ENCODE measurements at places on chromosomes 5 and 9. TPM values are rescaled to one million over a fixed set of nuclear protein-coding genes. Genes with fewer than 3 reads are reported as not detected.

- no peak for DNase-seq
Observed at GRCh38 chr5:35115920-35116319, 68.2 kb upstream of the AGXT2 start.

DNA sequence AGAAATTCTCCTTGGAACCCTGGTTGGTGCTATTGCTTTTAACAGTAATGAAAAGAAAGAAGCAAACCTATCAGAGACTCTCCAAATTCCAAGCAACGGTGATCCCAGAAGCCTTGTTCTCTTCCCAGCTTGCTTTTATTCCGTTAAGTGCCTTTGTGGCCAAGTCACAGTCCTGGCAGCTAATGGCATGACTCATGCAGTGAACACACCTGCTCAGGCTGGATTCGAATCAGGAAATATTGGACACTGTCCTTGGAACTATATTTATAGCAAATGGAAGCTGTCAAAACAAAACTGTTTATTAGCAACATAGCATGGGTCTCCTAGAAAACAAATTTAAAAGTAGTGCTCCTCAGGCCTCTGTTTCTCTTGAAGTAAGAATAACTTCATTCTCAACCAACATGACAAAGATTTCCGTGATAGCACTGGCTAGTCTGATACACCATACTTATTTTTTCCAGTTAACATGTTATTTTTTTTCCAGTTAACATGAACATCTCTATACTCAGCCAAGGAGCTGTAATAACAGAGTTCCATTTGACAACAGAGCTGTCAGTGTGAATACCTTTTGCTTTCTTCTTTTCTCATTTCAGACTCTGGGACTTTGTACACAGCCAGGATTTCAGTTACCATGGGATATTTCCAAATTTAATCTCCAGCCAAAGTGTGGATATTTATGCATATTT, 502.4 kb downstream of the GADD45G start:
- DNase-seq: peak; percentile 60

DNA sequence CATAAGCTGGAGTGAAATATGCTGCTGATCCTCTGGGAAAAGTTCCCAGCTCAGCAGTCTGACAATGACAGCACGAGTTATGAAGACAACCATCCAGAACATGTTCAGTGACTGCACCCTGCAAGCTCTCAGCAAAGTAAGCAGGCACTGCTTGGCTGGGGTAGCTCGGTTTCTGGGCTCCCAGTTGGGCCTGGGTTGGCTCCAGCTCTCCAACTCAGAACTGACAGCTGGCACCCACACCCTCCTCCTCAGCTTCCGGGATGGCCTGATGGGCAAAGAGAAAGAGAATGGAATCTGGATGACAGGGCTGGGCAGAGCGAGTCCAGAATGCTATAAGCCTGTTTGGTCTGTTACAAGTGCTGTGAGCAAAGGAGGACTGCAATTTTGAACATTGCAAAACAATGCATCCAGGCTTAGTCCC, 185.0 kb downstream of the CSNK1G3 start:
- DNase-seq: no peak

- no peak for DNase-seq
Observed at GRCh38 chr9:22141908-22142307, 132.8 kb upstream of the CDKN2B start.

GRCh38 chr9:389758-390157, 175.1 kb downstream of the DOCK8 start:
- DNase-seq: peak; percentile 41

- peak; percentile 22 for DNase-seq
Observed at GRCh38 chr5:141914199-141914743, 9.4 kb upstream of the DELE1 start.

DNA sequence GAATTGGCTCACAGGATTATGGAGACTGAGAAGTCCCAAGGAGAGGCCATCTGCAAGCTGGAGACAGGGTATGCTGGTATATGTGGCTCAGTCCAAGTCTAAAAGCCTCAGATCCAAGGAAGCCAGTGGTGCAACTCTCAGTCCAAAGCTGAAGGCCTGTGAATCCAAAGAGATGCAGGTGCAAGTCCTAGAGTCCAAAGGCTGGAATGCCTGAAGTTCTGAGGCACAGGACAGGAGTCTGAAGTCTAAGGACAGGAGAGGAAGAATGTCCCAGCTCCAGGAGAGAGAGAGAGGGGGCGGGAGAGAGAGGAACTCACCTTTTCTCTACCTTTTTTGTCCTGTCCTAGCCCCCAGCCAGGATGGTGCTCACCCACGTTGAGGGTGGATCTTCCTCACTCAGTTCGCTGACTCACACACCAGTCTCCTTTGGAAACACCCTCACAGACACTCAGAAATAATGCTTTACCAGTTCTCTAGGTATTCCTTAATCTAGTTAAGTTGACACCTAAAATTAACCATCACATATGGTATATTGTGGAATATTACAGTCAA, 49.6 kb downstream of the KCNN2 start:
- no peak for DNase-seq

DNA sequence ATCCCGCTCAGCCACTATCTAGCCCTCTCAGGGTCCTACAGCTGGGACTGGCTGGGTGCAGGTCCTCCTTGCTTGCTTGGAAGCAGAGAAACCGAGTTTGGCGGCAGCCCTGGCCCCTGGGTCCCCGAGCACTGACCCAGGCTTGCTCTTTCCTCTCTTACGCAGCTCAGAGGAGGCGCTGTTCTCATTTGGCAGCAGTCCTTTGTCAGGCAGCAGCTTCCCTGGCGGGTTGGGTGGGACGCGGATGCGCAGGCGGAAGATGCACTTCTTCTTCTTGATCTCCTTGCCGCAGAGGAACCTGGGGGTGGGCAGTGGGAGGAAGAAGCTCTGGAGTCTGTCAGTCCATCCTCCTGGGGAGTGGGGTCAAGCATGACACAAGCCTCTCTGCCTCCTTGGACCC, 14.5 kb downstream of the PHF19 start:
- DNase-seq: no peak

- DNase-seq: no peak
Observed at GRCh38 chr9:120859361-120859760, 16.6 kb upstream of the PSMD5 start.

- DNase-seq: no peak
Observed at GRCh38 chr5:174601946-174602345, 122.4 kb upstream of the MSX2 start.

DNA sequence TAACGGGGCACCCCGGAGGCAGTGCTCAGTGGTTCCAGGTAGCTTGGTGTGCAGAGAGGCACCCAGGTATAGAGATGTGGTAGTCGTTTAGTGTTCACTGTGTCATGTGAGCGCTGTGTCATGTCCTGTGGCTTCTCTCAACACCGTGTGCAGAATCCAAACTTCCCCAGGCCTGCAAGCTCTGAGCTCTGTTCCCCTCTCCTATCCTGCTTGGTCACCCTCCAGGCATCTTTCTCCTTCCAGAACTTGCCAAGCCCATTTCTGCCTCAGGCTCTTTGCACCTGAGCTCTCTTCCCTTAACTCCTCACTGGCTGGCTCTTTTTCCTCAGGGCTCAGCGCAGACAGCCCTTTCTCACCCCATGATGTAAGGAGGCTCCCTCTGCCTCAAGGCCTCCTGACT, 64.8 kb downstream of the CARTPT start:
- DNase-seq: no peak

DNA sequence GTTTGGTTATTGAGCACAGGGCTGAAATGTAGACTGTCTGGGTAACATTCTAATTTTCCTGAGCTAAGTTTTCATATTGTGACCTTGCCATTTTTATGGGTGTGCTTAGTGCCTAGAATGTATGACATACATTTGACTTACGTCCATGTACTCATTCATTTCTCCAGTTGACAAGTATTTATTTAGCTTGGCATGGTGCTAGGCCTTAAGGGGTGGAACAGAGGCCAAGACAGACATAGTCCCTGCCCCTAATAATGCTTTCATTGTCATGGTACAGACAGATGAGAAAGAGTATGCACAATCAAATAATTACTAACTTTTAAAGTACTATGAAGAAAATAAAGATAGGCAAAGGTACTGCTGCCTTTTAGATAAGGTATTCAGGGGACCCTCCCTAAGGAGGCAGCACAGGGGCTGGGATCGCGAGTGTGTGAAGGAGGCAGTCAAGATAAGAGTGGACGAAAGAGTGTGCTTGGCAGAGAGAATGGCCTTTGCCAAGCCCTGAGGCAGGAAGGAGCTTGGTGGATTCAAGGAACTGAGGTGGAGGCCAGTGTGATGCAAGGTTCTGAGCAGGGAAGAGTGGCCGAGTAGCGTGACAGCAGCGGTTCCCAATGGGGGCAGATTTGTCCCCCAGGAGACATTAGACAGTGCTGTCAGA, 128.0 kb downstream of the PIP5K1B start:
- DNase-seq: no peak

DNA sequence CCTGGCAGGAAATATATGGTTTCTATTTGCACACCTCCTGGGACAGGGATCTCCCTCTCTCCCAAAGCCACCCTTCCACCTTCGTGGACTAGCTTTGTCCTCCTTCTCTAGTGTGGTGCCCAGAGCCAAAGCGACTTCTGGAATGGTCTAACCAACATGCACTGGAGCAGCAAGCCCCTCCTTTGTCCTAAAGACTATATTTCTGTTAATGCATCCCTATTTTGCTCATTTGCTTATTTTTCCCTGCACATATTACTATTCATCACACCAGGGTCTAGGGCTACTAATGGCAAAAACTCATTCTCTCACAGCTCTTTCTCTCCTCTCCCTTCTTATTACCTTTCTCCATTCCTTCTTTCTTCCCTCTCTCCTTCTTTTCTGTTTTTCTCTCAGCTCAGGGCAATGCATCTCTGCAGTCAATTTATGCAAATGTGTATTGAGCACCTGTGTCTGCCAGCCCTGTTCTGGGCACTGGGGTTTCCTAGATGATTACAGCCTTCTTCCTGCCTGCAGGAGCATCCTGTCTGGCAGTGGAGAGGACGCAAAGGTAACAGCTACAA, 2.8 kb upstream of the NEURL1B start:
- no peak for DNase-seq

DNA sequence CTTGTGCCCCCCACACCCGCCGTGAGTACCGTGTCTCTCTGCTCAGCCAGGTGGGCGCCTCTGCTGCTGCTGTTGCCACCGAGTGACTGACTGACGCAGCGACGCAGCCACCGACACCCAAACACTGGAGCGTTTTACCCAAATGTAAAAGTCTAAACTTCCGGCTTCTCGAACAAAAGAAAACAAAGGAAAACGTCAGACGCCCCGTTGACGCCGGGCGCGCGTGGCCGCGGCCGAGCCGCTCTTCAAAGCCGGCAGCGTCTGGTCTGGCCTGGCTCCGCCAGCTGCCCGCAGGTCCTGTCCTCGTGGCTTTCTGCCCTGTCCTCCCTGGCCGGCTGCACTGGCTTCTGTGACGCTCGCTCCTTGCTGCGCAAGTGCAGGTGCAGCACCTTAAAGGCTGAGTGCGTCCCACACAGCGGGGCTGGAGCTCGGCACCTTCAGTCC, 41.4 kb upstream of the CLPTM1L start:
- peak; percentile 27 for DNase-seq

GRCh38 chr9:134210908-134211810, 46.8 kb upstream of the RNU6ATAC start:
- DNase-seq: no peak

- peak; percentile 58 for DNase-seq
Observed at GRCh38 chr9:129081388-129081904, 535 bp downstream of the DOLPP1 start.

GRCh38 chr9:18114559-18115475, 359.1 kb upstream of the ADAMTSL1 start:
- no peak for DNase-seq

DNA sequence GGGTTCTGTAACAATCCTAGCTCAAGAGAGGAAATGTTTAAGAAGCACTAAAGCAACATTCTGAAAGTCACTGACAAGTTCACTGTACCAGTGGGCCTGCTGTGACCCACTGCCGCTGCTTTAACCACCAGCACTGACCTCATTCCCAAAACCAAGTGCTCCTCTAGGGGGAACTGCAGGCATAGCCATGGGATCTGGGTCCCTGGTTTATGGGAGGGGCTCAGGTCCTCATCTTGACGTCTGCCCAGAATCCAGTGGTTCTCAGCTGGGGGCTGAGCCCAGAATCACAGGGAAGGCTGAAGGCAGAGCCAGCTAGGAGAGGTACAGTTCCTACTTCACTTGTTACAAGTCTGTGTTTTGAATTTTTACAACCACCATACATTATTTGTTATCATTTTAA, 36.1 kb upstream of the SLC2A8 start:
- DNase-seq: no peak

DNA sequence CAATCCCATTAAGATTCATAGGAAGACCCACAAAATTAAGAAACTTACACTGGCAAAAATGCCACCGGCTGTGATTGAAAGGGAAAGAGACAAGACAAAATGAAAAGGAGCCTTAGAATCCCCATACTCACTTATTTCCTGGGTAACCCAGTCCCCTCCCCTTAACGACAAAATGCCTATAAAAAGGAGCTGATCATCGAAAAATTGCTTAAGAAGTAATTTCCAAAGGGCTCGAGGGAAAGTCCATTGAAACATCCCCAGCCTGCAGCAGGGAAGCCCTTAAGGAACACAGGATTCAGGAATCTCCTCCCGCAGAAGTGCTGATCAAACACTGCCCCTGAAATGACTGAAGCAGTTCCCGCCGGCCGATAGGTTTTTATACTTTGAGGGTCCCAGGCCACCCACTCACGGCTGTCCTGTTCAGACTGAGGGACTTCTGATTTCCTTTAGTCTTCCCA, 677 bp upstream of the ZNF79 start:
- DNase-seq: no peak

DNA sequence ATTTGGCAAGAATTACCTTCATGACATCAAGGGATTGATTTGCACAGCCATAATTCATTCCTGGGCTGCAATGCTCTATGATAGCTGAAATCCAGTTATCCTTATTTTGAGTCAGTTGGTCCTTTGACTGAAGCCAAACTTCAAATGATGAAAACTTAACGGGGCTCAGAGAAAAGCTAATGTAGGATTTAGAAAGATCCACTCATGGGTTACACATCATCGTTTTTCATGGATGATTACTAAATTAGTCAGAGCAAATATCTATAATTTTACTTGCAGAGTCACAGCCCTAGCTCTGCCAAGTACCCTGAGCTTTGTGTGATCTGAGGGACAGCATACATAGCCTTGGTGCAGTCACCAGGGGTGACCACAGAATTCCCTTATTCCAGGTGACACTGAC, 27.3 kb upstream of the MUSK start:
- DNase-seq: no peak

DNA sequence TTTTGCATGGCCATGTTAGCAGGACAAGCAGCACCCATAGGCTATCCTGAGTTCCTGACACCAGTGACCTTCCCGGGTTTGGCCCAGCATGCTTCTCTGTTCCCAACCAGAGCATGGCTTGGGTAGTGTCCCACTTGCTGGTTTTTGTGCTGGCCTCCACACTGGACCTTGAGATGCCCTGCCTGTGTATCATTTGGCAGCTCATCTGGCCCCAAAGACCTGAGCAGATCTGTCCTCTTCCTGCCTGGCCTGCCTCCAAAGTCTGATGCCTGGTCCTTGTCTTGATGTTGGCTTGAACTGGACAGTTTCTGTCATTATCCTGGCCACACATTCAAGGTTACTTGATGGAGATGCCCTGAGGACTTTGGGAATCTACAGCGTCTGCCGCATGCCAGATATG, 590.7 kb upstream of the KLF4 start:
- DNase-seq: no peak

GRCh38 chr5:52894451-52894850, 94.7 kb upstream of the ITGA2 start:
- no peak for DNase-seq

TCF7 gene
- 18.6 TPM for polyA plus RNA-seq

PCDHGA10 gene
- 5.5 TPM for polyA plus RNA-seq

PRSS3 gene
- not detected for polyA plus RNA-seq

SLC6A7 gene
- polyA plus RNA-seq: not detected

SHC3 gene
- 15.7 TPM for polyA plus RNA-seq
